Right renal cortex interstitium (tissue), 3 donors: ENCODE measurements at places on chromosomes 7 and 10. TPM values are rescaled to one million over a fixed set of nuclear protein-coding genes. Genes with fewer than 3 reads are reported as not detected.

Gene ZWINT
- 57.7 TPM for polyA plus RNA-seq

Gene BAG3
- 28.1 TPM for polyA plus RNA-seq

GRCh38 chr7:116209561-116210070 lies 723 bp upstream of the TES start:
- no peak for DNase-seq

- DNase-seq, result no peak
Observed at GRCh38 chr7:25677595-25677994, 449.3 kb upstream of the NPVF start.

GRCh38 chr7:83956104-83956503 lies 238.5 kb downstream of the SEMA3A start:
- no peak for DNase-seq
